CD4-positive, alpha-beta T cell treated with Interleukin-17A for 4 hours (primary cell): ENCODE measurements at places on chromosomes 11 and 22.

- DNase-seq, result no peak
Observed at GRCh38 chr11:17385492-17385891, 3.0 kb downstream of the KCNJ11 start.

GRCh38 chr11:79244241-79244772 is 196.5 kb downstream of the TENM4 start:
- DNase-seq, result no peak

- peak; percentile 78 for DNase-seq
Observed at GRCh38 chr22:24230911-24231656, 13.8 kb downstream of the GGT5 start.

DNA sequence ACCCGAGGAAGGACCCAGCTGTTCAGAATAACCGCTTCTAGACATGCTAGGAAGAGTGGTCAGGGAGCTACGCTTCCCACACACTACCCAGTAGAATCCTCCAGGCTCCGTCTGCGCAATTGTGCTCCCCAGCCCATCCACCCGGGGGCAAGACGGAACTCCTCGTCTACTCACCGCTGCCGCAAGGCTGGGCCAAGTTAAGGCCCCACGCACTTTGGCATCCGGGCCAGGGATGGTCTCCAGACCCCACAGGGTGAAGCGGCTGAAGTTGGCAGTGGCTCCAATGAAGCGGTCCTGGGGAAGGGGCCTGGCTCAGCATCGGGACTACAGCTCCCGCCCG is 757 bp downstream of the RNASEH2C start:
- DNase-seq, result no peak

- no peak for DNase-seq
Observed at GRCh38 chr22:29661336-29661735, 57.9 kb downstream of the NF2 start.

DNA sequence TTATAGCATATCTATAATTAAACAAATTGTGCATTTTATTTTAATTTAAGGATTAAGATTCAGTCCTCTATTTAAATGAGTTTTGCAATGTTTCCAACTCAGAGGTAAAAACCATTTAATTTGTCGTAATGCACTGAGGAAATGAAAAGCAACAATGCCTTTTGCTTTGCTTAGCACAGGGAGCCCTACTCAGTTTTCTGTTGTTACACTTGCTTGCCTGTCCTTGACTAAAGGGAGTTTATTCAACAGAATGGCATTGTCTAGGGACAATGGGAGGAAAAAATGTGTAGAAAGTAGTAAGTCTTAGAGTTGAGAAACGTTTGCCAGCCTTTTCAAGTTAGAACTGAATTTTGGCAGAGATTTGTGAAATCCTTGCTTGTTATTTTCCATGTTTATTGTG is 734.2 kb upstream of the ANO3 start:
- no peak for DNase-seq
